ENCODE measurements at places on chromosomes 4 and X.

DNA sequence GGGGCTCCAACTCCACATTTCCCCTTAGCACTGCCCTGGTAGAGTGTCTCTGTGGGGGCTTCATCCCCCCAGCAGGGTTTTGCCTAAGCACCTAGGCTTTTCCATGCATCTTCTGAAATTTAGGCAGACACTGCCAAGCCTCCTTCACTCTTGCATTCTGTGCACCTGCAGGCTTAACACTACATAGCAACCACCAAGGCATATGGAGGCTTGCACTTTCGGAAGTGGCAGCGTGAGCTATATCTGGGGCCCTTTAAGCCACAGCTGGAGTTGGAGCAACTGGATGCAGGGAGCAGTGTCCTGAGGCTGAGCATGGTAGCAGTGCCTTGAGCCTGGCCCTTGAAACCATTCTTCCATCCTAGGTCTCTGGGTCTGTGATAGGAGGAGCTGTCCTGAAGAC is 214.8 kb upstream of the RPL34 start:
- no peak for DNase-seq

- no peak for DNase-seq
These were observed 223.5 kb downstream of the APBB2 start for GRCh38 chr4:40990899-40991265.

DNA sequence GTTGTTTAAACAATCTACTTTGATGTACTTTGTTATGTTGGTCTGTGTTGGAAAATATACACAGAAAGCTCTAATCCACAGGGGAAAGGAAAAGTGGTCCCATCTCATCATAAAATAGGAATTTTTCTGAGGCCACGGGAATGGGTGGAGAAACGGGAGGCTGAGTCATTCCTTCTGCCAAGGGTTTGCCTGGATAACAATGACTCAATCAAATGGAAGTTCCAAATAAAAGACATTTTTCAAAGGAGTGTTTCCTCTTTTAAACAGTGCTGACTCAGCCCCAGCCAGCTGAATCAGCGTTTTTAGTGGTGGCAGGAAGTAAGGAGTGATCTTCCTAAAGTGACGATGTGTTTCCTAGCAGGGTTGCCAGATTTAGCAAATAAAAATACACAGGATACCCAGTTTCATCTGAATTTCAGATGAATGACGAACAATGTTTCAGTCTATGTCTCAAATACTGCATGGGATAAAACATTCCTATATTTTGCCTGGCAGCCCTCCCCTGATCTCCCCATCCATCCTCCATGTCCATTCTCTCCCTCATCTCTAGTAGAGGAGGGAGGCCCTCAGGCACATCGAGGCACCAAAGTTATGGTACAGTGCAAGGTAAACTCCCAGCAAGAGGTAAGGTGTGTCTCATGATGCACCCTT is 345.4 kb upstream of the GATB start:
- peak; percentile 73 for DNase-seq

GRCh38 chr4:2071912-2072867 is 13.1 kb downstream of the NAT8L start:
- DNase-seq: no peak

GRCh38 chr4:5448221-5448620 is 260.1 kb downstream of the EVC2 start:
- DNase-seq: no peak

DNA sequence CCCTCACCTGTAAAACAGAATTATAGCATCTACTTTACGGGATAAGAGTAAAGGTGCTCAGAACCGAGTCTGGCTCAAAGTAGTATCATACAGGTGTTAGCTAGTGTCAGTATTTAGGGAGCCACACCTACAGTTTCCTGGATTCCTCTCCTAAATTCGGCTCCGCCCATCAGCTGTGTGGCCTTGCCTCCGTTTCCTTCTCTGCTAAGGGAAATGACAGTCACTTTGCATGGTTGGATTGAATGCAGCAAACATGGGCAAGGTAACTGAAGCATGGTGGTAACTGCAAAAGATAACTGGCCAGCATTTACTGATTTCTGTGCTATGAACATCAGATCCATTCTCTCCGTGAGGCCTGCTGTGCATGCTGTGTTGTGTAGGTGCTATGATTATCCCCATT is 2.8 kb downstream of the PPP1R3F start:
- no peak for DNase-seq

DNA sequence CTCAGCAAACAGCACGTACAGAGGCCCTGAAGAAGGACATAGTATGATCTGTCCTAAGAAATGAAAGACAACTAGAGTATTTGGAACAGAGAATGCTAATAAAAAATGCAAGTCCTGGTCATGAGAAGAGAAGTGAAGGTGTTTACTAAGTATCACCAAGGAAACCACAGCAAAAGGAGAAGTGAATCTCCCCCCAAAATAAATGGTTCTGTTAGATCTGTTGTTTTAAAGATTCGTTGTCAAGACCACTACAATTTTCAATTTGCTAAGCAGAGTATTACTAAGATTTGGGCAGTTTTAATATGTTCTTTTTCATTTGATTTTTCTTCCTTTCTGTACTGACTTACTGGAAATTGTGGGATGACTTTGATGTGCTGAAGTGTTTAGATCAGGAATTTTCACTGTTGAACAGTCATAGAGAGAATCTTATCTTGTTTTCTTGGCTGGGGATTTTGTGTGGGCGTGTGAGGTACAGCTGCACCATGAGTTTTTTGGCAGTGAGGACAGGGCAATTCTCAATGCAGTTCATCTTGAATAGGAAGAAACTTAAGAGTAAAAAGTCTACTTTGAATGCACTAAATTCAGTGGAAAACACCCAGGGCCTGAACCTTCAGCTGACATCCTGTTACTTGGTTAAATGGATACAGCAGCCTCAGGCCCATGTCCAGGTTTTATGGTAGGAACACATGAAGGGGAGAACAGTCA is 132.2 kb downstream of the STIM2 start:
- DNase-seq: no peak

DNA sequence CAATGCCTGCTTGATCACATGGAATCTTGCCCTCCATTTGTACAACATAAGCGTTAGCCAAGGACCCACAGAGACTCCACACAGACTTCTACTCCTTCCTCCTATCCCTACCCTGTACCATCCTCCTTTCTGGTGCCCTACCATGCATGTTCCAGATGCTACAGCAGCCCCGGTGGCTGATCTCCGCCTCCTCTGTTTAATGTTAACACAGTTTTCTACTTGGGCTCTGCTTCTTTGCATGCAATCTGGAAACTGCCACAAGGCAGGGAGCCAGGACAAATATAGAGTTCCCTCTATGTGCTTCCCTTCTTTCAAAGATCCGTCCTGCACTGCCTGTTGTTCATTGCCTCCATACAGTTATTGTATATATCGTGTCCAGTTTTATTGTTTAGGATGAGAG is 368.6 kb upstream of the TENM3 start:
- no peak for DNase-seq

DNA sequence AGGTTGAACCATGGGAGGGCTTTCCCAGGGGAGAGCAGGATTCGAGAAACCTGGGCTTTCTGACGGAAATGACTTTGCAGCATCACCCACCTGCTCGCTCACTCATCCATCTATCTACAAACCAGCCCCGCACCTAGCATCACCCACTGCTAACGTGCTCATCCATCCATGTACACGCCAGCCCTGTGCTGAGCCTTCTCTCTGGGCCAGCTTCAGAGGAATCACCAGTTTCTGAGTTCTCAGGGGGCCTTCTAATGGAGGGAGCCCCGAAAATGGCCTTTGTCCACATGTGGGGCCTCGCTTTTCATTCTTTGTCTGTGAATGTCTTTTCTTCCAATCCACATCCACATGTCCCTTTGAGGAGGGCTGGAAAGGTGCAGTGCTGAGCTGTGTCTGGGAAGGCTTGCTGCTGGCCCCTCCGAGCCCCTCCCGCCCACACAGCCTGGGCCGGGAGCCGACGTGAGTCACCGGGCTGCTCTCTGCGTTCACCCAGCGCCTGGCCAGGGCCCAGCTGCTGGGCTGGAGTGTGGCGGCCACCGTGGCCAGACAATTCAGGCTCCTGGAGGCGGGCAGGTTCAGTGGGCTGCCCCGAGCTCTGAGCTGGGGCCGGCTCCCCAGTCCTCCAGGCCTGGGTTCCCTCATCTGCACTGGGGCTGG is 14.7 kb downstream of the SORCS2 start:
- DNase-seq: peak; percentile 42

DNA sequence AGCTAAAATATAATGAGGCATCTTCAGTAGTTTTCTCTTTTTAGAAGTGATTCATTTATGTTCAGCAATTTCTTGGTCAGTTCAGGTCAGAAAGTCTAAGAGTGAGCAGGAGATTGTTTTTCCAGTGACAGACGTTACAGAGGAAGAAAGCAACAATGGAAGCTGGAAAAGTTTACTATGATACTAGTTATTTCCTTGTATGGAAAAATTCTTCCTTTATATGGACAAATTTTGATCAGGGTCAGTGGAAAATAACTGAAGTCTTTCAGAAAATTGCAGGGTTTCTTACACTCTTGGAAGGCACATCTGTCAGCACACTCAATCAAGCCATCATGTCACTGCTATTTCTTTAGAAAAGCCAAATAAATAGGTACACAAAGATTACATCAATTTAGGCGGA is 1120.7 kb downstream of the FAT4 start:
- DNase-seq: no peak

DNA sequence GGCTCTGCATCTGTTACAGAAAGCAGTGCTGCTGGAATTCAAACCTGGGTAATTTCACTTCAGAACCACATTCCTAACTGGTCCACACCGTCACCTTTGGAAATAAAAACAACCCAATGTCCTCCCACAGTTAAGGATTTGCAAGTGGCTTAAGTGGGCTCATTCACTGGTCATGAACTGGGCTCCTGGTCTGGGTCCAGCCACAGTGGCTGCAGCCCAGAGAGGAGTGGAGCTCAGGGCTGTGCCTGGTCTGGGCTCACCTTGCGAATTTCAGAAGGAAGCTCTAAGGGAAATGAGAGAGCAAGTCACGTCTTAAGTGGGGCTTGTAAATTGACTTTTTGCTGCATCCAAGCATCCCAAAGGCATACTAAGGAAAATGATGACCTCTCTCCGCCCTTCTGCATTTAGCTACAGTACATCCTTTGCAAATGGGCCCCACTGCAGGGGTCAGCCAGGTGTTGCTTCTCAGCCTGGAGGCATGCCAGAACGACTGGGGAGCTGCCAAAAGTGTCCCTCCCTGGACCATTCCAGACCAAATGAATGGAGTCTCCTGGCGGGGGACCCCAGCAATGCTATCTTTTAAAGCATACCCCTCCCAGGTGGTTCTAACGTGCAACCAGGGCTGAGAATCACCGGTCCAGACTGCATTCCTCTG is 25.6 kb upstream of the CRMP1 start:
- DNase-seq: no peak

DNA sequence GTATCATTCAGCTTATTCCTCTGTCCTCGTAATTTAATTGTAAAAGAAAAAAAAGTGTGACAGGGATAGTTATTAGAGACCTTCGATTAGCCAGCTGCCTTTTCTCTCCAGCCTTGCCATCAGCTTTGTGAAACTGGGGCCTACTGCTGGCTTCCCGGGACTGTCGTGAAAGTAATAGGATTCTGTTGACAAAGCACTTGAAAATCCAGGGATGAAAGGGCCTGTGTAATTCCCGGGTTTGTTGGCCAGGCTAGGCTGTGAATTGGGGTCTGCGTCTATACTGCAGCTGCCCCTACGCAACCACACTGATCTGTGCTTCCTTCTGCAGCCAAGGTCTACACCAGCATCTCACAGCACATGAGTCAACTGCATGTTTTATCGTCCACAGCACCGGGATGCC is 120.4 kb upstream of the SCML1 start:
- no peak for DNase-seq

DNA sequence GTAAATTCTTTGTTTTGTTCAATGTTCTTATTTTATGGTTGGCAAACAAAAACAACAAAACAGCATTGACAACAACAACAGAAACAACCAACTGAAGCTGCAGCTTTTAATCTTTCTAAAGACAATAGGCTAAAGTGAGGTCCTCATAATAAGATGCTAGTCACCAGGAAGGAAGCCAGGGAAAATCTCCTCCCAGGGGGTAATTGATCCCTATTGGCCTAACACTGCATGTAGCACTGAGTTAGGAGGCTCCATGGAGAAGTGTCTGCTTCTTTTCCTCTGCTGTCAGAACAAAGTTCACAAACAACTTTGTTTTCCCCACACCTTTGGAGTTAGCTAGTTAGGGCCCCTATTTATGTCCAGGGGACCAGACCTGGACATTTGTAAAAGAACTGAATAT is 4.7 kb upstream of the LRAT start:
- DNase-seq: no peak

DNA sequence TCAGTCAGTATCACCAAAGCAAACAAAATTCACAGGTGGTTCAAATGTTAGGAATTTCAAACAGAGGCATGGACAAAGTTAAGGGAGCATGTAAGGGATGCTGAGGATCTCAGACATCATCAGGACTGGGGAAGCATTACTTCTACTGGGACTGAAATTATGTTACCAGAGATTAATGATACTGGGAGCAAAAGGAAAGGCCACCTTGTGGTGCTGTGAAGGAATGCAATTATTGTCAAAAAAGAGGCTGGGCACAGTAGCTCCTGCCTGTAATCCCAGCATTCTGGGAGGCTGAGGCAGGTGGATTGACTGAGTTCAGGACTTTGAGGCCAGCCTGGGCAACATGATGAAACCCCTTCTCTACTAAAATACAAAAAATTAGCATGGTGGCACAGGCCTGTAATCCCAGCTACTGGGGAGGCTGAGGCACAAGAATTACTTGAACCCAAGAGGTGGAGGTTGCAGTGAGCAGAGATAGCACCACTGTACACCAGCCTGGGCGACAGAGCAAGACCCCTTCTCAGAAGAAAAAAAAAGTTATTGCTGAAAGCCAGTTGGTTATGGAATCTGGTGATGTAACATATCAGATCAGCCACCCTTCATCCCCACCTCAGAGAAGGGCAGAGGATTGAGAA is 954.3 kb downstream of the PCDH7 start:
- no peak for DNase-seq

- no peak for DNase-seq
These were observed 92.6 kb upstream of the PPP3CA start for GRCh38 chr4:101439926-101440325.

- no peak for DNase-seq
These were observed 78.6 kb upstream of the FAM9A start for GRCh38 chrX:8879750-8880149.

DNA sequence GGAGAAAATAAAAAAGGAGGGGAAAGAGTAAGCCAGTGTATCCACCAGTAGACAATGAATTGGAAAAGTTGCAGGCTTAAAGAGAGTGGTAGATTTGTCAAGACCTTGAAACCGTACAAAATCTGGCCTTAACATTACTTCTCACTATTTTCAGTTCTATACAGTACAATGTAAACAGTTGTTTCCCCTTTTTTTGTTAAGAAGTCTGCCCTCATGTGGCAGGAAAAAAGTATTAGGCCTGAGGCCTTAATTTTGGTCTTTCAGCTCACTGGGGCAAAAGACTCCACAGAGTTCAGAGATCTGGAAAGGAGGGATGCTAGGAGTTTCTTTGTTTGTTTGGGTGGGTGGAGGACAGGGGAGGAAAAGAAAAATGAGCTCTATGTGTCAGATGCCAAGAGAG is 92.8 kb upstream of the CCDC160 start:
- no peak for DNase-seq

DNA sequence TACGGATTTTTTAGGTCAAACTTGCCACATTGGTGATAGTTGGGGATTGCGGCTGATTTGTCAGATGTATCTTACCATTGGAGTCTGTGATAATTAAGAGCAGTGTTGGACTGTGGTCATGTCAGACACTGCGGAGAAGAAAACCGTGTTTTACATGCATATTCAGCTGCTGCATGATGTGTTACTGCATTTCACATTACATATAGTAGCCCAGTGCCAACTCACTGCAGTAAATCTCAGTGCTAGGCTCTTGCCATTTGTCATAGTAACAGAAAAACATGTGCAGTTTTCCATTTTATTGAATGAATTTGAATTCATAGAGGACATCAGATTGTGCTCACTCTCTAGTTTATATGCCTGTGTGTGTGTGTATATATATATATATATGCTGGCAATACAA is 543.7 kb downstream of the IL1RAPL1 start:
- no peak for DNase-seq
